ENCODE measurements at places on chromosomes 5 and 9.

DNA sequence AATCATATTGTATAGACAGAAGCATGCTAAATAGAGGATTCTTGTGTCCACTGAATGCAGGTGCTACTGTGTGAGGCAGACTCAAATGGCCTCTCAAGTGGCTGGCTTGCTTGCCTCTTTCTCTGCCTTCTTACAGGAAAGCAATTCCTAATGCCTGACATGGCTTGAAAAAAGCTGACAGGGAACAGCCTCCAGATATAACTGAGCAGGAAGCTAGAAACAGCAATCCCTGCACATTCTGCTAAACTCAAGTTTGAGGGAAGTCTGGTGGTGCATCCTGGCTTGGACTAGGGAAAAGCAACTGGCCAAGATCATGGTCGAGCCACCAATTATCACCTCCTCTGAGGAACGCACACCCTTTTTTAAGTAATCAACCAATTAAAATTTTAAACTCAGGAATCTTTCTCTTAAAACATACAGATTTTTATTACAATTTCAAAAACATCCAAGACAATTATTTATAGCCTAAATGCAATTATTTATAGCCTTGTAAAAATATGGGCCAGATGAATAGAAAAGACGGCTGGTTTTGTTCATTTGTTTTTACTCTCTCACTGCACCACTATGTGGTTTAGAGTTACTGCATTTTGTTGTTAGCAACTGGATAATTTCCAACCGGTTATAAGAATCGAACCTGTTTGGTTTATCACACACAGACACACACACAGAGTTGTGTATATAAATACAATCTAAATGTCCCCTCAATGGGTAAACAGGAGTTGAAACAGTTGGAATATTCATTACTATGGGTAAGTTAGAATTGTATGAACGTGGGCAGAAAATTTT lies 290.9 kb upstream of the ANKRD55 start:
- no peak for DNase-seq

GRCh38 chr5:89396278-89396954 lies 513.4 kb upstream of the MEF2C start:
- peak; percentile 26 for DNase-seq

DNA sequence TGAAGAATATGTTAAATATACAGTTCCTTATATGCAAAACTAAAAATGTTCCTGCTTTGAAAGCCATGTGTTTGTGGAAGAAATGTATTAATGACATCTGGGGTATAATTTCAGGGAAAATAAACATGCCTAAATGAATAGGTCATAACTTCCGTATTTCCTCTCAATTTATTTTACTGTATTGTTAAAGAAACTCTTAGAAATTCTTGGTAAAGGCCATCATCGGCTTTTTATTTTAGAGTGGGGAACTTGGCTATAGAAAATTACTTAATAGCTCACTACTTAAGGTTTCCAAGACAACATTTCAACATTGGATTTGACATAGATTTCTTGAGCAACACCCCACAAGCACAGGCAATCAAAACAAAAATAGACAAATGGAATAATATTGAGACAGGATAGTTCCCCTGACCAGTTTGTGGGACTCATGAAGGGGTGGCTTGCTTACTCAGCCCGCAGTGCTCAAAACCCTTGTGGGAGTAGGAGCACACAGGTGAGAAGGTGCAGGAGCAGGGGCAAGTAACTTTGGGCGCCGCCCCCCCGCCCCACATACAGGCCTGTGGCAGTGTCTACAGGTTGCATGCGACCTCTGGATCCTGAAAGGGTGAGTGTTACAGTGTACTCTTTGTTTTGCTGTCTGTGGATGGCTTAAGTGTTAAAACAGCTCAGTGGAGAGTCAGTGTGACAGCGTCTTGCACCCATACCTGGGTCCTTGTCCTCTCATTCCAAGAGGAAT lies 891.4 kb upstream of the C9orf72 start:
- DNase-seq = no peak

- DNase-seq = peak; percentile 62
These were observed 2.1 kb downstream of the EDIL3 start for GRCh38 chr5:84382363-84383295.

DNA sequence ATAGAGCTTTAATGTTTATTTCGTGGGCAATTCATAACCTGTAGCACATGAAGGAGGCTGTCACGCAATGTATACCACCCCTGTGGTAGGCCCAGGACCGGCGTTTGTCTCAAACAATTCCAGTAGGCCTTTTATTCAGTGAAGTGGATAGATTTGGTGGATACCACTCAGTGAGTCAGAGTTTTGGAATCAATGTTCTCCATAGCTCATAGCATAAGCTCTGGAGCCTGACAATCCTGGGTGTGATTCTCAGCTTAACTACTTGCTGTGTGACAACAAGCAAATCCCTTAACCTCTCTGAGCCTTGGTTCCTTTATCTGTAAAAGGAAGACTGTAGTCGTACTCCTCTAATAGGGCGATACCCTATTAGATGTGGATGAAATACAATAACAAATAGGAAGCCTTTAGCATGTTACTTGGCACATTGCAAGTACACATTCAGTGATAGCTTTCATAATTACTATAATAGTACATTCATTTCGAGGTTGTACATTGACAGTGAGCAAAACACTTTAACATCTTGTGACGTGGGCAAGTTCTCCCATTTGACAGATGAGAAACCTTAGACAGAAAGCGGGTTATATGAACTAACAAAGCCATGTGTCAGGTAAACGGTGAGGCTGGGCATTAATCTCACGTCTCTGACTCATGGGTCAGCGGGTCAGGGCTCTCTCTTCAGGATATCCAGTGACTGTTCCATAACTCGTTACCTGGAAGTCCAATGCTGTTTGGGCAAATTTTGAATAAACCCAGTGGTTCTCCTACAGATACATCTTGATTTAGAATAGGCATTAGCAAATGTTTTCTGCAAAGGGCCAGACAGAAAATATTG lies 130.8 kb downstream of the C9orf152 start:
- DNase-seq = no peak

DNA sequence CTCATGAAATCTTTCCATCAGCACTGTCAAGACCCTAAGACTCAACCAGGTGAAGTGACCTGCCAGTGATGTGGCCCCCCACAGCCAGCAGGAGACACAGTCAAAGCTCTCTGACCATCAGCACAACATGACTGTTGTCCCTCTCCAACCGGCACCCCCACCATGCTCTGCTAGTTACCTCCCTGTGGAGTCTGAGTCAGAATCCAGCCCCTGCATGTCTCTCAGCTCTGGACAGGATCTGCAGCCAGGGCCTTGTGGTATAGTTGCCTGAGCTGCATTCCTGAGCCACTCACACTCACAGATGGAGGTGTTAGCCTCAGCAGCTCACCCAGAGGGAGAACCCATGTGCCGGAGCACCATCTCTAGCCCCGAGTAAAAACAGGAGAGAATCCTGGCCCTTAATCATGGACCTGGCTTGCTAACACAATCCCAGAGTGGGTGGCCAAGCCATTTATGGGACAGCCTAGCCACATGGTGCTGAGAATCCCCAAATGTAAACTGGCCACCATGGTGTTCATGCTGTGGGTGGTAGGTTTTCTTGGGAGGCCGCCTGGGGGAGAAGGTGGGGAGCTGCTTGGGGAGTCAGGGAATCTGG lies 237.8 kb downstream of the PAPPA start:
- DNase-seq = no peak

- no peak for DNase-seq
These were observed 27.0 kb downstream of the GTF3C4 start for GRCh38 chr9:132697230-132697629.

GRCh38 chr9:130423272-130423671 lies 21.5 kb upstream of the ASS1 start:
- DNase-seq = no peak

DNA sequence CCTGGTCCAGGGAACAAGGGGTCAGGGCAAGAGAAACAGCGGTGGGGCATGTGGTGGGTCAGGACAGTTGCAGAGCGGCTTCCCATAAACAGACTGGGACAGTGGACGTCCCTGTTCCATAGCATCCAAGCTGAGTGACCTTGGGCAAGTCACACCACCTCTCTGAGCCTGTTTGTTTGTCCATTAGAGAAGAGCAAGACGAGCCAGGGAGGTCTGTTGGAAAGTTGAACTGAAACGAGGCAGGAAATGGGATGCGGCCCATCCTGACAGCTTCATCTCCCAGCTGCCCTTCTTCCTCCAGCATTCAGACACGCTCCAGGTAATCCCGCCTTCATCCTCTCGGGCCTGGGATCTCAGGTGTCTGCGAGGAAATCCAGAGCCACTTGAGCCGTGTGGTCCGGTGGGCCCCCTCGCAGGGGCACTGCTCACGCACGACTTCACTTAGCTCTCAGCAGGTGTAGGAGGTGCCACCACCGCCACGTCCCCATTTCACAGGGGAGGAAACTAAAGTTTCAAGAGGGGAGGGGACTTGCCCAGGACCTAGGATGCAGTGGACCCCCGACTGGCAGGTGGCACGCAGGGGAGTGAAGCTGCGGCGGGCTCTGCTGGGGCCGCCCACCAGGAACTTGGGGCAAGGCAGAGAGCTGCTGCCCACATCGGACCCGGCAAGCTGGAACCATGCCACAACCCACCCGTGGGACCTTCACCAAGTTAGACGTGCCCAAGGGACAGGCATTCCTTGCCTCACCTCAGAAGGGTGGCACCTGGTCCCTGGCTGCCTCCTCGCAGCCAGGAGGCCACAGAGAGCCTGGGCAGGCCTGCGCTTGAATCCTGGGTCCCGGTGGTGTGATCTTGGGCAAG lies 13.0 kb downstream of the PTGES2 start:
- DNase-seq = peak; percentile 24

DNA sequence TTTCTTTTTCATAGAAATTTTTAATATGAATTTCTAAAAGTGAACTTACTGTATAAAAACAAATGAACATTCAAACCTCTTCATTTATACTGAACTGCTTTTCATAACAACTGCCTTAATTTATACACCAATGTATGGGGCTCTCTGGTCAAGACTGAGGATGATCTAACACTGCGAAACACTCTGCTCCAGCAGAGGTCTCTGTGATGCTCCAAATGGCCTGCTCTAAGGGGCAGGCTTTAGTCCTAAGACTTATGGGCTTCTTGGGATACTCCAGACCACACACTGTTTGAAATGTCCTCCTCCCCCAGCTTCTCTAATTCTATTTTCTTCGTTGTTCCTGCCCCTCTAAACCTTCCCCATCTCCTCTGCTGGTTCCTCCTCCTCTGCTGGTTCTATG lies 58.5 kb downstream of the LIFR start:
- DNase-seq = no peak

DNA sequence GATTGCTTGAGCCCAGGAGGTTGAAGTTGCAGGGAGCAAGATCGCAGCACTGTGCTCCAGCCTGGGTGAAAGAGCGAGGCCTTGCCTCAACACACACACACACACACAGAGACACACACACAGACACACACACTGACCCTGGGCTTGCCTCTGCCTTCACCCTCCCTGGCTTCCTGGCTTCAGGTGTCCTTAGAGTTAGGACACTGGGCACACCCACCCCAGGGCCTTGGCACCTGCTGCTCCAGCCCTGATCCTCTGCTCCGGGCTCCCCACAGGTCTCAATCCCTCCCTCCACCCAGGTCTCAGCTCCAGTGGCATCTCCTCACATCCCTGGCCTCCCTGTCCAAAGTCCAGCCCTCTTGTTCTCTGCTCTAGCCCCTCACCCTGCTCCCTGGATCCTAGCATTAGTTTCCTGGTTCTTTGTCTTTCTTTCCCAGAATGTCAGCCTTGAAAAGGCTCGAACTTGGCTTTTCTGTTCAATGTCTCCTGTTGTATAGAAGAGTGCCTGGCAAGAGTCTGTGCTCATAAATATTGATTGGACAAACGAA lies 212.9 kb downstream of the C9orf50 start:
- DNase-seq = no peak

GRCh38 chr9:100112677-100113336 lies 13.8 kb downstream of the INVS start:
- no peak for DNase-seq

GRCh38 chr5:177557041-177557647 lies 2.8 kb upstream of the FAM193B start:
- no peak for DNase-seq

- DNase-seq = no peak
These were observed 43.7 kb downstream of the PSD2 start for GRCh38 chr5:139839232-139839815.

- no peak for DNase-seq
These were observed 58.2 kb upstream of the SMARCA2 start for GRCh38 chr9:1956958-1957357.

GRCh38 chr9:110027671-110028081 lies 180.3 kb downstream of the C9orf152 start:
- DNase-seq = peak; percentile 48

DNA sequence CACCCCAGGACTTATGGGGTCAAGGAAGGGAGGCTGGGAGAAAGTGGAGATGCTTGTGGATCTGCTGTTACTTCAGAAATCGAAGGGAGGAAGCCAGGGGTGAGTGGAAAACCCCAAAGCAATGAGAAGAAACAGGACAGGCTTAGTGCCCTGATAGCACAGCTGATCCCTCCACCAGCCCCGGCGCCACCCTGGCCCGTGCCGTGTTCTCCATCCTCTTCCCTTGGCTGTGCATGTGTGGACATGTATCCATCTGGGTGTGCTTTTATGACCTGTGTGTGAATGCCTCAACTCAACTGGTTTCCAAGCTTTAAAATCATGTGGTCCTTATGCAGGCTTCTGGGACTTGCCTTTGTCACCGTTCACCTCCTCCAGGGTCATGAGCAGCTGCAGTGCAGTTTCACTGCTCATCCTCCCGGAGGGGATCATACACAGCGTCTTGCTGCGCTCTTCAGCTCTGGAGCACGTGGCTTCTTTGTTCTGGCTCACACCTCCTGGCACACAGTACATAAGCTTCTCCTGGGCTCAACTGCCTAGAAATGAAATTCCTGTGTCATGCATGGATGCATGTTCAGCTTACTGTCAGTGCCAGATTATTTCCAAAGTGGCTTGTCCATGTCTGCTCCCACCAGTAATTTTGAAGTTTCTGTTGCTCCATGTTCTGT lies 58.2 kb downstream of the IPPK start:
- DNase-seq = no peak

DNA sequence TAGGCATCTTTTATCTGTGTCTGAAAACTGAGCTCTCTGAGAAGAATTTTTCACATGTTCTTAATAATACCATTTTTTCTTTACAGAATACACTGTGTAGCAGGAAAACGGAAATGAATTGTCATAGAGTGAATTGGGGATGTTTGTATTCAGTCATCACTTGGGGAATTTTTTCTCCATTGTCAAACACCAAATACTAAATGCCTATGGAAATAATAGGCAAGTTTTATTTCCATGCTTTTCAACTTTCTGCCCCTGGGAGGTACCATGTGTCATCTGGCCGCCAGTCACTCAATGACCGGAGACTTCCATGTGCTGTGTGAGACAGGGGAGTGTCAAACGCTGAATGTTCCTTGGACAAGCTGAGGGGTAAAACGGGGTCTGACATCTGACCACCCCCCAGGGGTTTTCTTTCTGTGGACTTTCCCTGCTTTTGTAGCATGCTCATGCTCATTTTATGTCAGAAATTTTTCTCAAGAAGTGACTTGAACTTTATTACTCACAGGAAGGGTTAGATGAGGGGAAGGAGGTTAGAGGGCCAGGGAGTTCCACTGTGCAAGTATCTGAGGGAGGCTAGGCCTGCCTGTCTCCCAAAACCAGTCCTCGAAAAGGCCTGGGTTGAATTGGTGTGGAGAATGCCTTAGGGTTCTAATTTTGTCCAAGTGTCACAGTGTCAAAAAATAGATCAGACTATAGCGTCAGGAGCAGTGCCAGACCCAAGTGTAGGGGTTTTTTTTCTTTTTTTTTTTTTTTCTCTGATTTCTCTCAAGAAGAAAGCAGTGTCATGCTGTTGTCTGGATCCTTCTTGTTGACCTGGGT lies 438.6 kb downstream of the AGTPBP1 start:
- no peak for DNase-seq
